Ureter (tissue), 1 donor: ENCODE measurements at places on chromosomes 12 and 14. TPM values are rescaled to one million over a fixed set of nuclear protein-coding genes. Genes with fewer than 3 reads are reported as not detected.

SLC4A8 gene
- total RNA-seq, result 3.0 TPM

CAMKK2 gene
- total RNA-seq, result 38.8 TPM

CD69 gene
- total RNA-seq, result 10.7 TPM

CDCA3 gene
- total RNA-seq, result 1.4 TPM

CCDC177 gene
- total RNA-seq, result not detected

SLC5A8 gene
- not detected for total RNA-seq

CAPZA3 gene
- total RNA-seq, result not detected

INHBC gene
- not detected for total RNA-seq

DCD gene
- total RNA-seq, result not detected

RTL1 gene
- total RNA-seq, result not detected

OTOGL gene
- 0.57 TPM for total RNA-seq

WNT5B gene
- total RNA-seq, result 7.2 TPM

HNF1A gene
- not detected for total RNA-seq

DLGAP5 gene
- 0.21 TPM for total RNA-seq

CACNA2D4 gene
- total RNA-seq, result 3.4 TPM

OR11G2 gene
- total RNA-seq, result not detected

VCPKMT gene
- total RNA-seq, result 6.4 TPM

LYZ gene
- 28.5 TPM for total RNA-seq

TRIAP1 gene
- total RNA-seq, result 15.8 TPM

CDKN3 gene
- 2.4 TPM for total RNA-seq

FGD6 gene
- 14.9 TPM for total RNA-seq

USP5 gene
- 106 TPM for total RNA-seq

POU6F1 gene
- total RNA-seq, result 19.8 TPM

BCL11B gene
- 8.4 TPM for total RNA-seq

POTEM gene
- total RNA-seq, result not detected

MYL6B gene
- total RNA-seq, result 37.8 TPM

SERPINA12 gene
- total RNA-seq, result not detected

TCL1B gene
- total RNA-seq, result not detected

SERPINA3 gene
- total RNA-seq, result 106 TPM

UBC gene
- 1,015 TPM for total RNA-seq

TRHDE gene
- total RNA-seq, result 12.1 TPM

DAO gene
- not detected for total RNA-seq

TGFB3 gene
- 315 TPM for total RNA-seq

IRAK3 gene
- 23.1 TPM for total RNA-seq

KRT74 gene
- total RNA-seq, result 0.26 TPM

FGF6 gene
- not detected for total RNA-seq

ADGRD1 gene
- total RNA-seq, result 80.2 TPM

FOXN4 gene
- total RNA-seq, result not detected

PPP1R1A gene
- total RNA-seq, result 1.1 TPM

PIWIL1 gene
- not detected for total RNA-seq

B4GALNT1 gene
- total RNA-seq, result 3.3 TPM

CAPS2 gene
- 11.4 TPM for total RNA-seq

IL22 gene
- not detected for total RNA-seq

CSRP2 gene
- total RNA-seq, result 41.7 TPM

RIMKLB gene
- total RNA-seq, result 43.4 TPM

TSHR gene
- total RNA-seq, result not detected

MUCL1 gene
- not detected for total RNA-seq

OR6C2 gene
- total RNA-seq, result 1.2 TPM

PRPH gene
- total RNA-seq, result 1.7 TPM

PGAM5 gene
- 43.0 TPM for total RNA-seq

SLC41A2 gene
- 7.8 TPM for total RNA-seq

KLRC2 gene
- 3.1 TPM for total RNA-seq

TSPAN19 gene
- not detected for total RNA-seq

SIX6 gene
- not detected for total RNA-seq

RBP5 gene
- 7.5 TPM for total RNA-seq
